ENCODE measurements at places on chromosomes 13 and 19.

- no peak for DNase-seq
These were observed 953 bp downstream of the RLN3 start for GRCh38 chr19:14028901-14029300.

DNA sequence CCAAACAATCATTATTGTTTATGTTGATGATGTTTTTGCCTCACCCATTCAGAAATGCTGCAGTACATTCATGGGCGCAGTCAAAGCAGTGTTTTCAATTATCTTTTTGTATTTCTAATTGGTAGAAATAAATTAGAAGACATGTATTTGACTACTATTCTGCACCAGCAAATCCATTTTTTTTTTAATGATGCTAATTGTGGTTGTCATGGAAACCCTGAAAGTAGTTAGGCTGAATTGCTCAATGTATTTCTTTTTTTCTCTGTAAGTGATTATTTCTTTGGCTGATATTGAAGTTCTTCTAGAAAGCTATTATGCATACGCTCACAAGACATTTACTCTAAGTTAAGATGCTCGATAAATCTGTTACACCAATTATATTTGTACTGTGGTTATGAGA is 101.2 kb downstream of the RFC3 start:
- DNase-seq, result no peak

DNA sequence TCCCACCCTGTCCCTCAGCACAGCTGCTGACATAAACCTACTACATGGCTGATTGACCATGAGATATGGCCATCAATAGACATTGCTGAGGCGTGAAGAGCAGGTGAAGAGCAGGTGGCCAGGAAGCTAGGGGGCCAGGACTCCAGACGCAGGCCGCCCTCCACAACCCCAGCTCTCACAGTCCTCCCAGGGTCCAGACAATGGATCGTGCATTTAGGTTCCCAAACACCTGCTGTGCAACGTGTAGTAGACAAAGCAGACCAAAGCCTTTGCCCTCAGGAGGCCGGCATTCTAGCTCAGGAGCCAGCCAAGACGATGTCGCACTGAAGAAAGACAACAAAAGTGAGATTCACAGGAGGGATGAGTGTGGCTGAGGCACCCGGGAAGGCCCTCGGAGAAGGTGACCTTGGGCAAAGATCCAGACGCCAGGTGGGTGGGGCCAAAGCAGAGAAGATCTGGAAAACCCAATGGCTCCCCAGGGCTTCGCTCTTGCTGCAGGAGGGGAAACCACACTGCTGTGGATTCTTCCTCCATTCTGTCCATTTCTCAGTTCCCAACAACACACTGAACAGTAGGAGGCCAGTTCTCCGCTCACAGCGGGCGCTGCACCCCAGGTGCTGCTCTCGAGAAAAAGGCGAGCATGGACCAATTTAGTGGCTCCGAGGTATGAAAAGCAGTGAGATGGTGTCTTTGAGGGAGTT is 1.4 kb downstream of the FFAR1 start:
- DNase-seq, result no peak

- no peak for DNase-seq
These were observed 13.0 kb downstream of the CBARP start for GRCh38 chr19:1224847-1225246.

- no peak for DNase-seq
These were observed 193.3 kb downstream of the KATNAL1 start for GRCh38 chr13:30113983-30114570.

DNA sequence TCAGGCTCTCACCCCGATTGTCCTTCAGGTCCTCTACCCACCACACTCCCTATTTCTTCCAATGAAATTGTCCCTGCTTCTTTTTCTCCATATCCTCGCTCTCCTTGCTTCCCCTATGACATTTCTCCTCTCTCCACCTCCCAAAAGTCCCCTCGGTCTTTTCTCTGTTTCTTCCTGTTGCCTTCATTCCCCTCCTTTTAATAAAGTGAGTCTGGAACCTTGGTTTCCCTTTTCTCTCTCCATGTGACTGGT is 676 bp upstream of the ZNF574 start:
- no peak for DNase-seq

GRCh38 chr13:39371706-39372105 is 231.3 kb downstream of the LHFPL6 start:
- DNase-seq, result no peak

GRCh38 chr13:77729502-77730221 is 32.2 kb downstream of the SLAIN1 start:
- DNase-seq, result no peak

- no peak for DNase-seq
These were observed 30.0 kb downstream of the PDE4A start for GRCh38 chr19:10450191-10450852.

All from NCI-H524 (cell line).